Activated CD4-positive, CD25-positive, alpha-beta regulatory T cell treated with anti-CD3 and anti-CD28 coated beads, Interleukin-2, amount 50 U/mL, for 72 hours (primary cell): ENCODE measurements at places on chromosomes 2 and 18.

DNA sequence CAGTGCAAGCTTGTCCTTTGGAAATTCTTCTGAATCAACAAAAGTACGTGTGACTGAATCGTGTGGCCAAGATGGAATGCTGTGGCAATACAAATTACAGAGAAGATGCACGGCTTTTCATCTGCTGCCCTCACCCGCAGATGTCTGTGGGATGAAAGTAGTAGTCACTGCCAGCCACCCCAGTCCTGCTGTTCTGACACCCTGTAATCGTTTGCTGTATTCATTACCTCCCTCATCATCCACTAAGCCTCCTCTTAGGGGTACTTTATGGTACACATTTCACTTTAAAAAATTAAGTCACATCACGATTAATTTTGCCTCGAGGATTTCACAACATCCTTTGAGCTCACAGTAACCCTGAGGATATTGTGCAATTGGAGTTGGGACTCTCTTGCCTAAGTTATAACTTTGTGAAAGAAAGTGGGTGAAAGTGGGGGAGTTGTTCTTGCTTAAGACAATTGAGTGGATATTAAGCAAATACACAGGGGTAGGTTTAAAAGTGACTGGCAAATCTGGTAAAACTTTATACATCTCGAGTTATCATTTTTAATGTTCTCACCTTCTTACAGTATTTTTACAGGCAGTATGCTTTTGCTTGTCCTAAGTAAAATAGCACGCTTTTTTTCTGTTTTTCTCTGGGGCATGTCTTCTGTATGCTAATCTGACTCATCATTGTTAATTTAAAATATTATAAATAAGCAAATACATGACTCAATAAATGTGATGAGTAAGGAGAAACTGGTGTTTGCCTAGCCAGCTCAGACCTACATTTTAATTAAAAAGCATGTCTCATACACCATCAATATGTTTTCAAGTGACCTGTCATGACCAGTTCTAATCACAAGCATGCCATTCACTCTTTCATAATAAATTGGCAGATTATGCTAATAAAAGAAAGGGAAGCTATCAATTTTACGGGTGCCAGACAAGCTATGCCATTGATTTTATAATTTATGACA is 680.9 kb downstream of the IRS1 start:
- DNase-seq: no peak

DNA sequence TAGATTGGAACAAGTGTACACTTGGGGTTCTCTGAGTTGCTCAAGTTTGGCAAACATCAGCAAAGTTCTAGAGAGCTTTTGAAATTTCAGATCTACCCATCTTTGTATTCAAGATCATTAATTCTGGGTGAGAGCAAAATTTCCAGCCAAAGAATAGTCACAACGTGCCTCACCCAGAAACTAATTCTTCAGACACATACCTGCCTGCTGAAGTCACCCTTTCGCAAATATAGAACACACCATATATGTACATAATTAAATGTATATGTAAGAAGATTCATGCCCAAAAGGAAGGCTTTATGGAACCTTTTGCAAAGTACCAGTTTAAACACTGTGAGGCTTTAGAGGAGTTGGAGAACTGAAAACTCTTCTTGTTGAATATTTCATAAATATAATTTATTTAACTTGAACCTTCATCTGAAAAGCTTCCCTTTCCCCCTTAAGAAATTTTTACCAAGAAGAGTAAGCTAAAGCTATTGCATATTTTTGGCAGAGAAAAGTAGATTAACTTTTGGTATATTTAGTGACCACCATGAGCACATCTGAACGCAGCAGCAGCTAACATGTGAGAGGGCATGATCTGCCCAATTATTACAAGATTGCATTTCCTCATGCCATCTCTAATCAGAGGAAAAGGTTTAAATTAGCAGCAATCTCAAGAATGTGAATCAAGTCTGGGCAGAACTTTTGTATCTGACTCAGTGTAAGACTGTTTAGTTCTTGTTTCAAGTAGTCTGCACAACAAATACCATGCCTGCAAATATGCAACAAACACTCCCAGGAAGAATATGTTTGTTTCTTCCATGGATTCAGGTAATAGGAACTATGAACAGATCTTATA is 8.2 kb downstream of the RND3 start:
- no peak for DNase-seq

GRCh38 chr2:170484552-170484951 is 230.6 kb upstream of the SP5 start:
- no peak for DNase-seq

GRCh38 chr2:239008677-239009588 is 161.0 kb downstream of the TWIST2 start:
- DNase-seq: no peak

DNA sequence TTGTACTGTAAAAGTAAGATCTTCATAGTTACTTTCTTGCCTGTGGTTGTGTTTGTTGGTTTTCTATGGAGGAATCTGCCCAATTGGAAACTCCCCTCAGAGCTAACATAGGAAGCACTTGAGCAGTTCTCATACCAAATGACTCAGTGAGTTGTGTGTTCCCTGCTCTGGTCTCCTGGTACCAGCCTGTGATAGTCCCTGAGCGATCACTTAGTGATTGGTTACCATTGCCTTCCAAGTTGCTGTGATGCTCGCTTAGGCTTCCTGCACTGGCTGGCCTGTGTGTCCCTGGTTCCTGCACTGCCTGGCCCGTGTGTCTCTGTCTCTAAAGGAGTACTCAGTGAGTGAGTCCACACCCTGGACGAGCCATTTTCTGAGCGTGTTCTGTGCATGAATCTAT is 133.0 kb downstream of the MAP4K4 start:
- no peak for DNase-seq

DNA sequence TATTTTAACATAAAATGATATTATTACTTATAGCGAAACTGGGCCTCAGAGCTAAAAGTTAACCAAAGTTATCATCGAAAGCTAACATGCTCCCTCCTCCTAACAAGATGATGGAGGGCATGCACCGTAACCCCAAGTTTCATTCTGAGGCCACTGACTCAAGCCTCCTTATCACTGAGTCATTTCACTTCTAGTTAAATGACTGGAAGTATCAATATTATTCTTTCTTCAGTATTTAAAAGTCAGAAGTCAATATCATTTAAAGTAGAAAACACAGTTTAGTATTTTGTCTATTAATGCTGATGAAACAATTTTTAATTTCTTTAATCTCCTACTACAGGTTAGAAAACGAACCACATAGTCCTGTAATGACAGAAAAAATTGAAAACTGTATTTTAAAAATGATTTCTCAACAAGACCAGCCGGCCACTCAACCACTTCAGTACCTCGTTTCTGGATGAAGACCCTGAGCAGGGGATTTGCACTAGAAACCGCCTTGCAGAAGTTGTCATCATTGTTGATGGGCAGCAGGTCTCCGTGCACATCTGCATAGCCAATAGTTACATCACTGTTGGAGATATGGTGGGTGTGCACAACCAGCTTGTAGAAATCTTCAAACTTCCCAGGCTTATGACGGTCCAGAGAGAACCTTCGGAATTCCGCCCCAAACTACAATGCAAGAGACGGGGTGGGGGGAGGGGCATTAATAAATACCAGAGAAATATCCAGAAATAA is 44.9 kb downstream of the PARD6G start:
- no peak for DNase-seq

DNA sequence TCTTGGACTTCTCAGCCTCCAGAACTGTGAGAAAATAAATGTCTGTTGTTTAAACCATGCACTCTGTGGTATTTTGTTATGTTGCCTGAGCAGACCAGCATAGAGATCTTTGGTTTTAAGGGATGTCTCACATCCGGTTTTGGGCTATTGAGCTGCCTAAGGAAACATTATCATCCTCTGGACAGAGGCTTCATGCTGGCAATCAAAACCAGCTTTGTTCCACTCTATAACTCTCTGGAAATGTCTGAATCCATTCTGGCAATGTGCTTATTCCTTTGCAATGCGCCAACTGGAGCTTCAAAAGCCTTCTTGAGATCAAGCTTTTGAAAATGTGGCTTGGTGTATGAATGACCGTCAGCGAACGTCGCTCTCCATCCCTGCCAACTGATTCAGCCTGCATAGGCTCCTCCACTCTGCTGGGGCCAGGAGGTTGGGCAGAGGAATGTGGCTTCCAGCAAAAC is 183.6 kb upstream of the MGAT5 start:
- no peak for DNase-seq

- no peak for DNase-seq
Observed at GRCh38 chr2:1968209-1968987, 224.1 kb upstream of the PXDN start.

GRCh38 chr2:10948188-10948564 is 36.4 kb downstream of the KCNF1 start:
- no peak for DNase-seq

DNA sequence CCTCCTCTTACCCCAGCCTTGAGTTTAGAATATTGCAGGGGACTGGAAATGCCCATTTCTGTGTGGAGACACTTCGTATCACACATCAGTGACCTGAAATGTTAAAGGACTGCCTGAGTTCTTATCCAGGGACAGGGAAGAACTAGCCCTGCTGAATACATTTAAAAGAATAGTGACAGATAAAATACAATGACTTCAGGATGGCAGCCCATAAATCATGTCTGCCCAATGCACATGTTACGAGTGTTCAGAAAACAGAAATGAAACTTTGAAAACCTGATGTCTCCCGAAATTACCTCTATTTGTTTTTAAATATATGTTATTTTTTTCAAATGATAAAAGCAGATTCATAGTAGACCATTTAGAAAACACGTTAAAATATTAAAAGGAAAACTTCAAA is 22.3 kb upstream of the RAB12 start:
- no peak for DNase-seq

DNA sequence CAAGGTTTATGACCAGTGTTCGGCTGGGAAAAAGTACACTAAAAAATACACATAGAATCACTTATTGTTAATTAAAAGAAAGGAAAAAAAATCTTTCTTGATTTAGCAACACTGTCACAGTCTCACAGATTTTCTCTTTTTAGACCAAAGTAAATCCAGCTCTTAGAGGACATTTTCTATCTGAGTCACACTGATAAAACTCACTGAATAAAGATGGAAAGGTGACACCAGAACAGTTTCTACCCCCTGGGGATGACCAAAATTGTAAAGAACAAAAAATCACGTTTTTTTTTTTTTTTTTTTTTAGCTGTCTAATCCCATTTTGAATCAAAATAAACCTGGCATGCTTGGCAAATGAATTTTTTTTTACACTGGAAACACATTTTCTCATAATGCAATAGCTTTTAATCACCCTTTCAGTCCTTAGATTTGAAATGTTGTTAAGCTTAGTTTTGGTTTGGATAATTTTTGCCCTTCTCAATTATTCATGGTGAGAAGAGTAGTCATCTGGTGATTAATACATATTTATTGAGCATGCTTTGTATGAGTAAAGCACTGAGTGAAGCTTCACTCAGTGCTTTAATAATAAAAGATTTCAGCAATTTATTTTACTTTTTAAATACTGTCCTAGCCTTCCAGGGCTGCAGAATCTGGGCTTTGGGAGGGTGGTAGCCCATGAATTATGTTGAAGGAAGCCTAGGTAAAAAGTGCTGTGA is 886.3 kb downstream of the SLC4A3 start:
- DNase-seq: no peak

GRCh38 chr2:239826786-239827522 is 198.2 kb downstream of the NDUFA10 start:
- DNase-seq: peak; percentile 17

GRCh38 chr2:58739033-58739432 is 497.9 kb upstream of the FANCL start:
- DNase-seq: no peak

DNA sequence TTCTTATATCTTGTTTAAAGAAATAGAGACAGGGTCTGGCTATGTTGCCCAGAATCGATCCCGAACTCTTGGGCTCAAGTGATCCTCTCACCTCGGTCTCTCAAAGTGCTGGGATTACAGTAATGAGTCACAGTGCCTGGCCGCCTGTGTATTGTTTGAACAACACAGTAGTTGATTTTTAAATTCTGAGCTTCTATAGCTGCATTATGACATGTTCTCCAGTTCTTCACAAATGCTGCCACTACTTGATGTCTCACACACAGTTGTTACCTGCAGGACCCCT is 7.7 kb upstream of the RHOB start:
- no peak for DNase-seq

DNA sequence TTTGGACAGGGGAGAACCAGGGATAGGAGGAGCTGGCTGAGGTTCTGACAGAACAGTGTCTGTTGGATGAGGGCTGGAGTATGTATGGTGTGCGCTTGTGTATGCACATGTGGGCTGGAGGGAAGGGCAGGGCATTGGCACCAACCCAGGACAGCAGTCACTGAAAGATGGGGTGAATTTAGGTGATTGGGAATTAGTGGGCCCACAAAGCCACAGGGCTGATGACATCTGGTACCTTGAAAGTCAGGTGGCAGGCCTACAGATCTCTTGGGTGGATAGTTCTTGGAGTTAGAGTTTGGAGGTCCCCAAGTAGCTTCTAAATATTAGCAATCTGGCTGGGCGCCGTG is 45.7 kb downstream of the C2orf42 start:
- no peak for DNase-seq

- no peak for DNase-seq
Observed at GRCh38 chr2:160145471-160145870, 54.6 kb downstream of the ITGB6 start.

- no peak for DNase-seq
Observed at GRCh38 chr18:37180086-37180485, 351.2 kb downstream of the KIAA1328 start.

- DNase-seq: no peak
Observed at GRCh38 chr2:99653433-99653832, 163.6 kb upstream of the REV1 start.

DNA sequence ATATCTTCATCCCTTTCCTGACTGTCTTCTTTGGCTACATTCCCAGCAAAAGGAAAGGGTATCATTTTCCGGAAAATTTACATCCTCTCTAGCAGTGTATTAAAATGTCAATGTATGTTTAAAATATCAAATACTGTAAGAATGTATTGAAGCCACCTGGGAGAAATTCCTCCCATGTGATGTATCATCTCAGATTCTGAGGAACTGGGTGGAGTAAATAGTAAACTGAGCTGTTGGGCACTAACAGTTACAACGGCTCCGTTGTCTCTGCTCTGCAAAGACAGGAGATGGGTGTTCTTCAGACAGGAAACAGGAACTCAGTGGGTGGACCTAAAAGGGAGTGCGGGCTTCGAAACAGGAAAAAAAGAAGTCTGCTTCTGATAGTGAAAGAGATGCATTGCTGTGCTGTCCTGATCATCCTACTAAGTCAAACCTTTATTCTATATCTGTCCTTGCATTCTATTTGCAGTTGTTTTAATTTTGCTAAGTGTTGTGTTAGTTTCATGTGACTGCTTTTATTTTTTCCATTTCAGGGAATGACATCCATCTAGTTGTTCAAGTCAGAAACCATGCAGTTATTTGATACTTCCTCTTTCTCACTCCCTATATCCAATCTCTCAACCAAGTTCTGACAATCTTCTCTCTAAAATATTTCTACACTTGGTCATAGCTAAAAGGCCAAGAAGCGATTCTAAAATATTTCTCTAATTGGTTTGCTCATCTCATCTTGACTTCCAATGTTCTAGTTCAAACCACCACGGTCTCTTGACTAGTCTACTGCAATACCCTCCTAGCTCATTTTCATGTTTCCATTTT is 19.4 kb downstream of the DOK1 start:
- no peak for DNase-seq

GRCh38 chr2:104583811-104584210 is 270.1 kb upstream of the POU3F3 start:
- no peak for DNase-seq

GRCh38 chr2:13611939-13612338 is 895.2 kb downstream of the TRIB2 start:
- DNase-seq: no peak

- DNase-seq: no peak
Observed at GRCh38 chr18:63788447-63789096, 13.4 kb downstream of the SERPINB7 start.

- DNase-seq: no peak
Observed at GRCh38 chr2:25558262-25558661, 115.1 kb downstream of the DTNB start.
